T-helper 17 cell (primary cell): ENCODE measurements at places on chromosomes 2 and 18. TPM values are rescaled to one million over a fixed set of nuclear protein-coding genes. Genes with fewer than 3 reads are reported as not detected.

DNA sequence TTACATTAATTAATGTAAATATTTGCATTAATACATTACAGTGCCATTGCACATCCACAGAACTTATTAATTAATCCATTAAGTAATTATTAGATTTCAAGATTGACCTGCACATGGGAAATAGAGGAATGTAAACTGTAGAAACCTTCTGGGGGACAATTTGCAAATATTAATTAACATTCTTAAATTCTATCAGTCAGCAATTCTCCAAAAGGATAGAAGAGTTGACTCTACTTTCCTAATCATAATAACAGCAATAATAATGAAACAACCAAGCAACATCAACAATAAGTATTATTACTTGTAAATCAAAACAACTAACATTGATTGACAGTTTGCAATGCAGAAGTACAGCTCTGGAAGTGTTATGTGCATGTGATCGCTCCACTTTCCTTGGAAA lies 281.6 kb upstream of the CRIM1 start:
- H3K4me1 ChIP-seq, result no peaks in the 10 kb centered on the region
- no peaks in the 10 kb centered on the region for H3K36me3 ChIP-seq
- no peak for DNase-seq

GRCh38 chr2:18299423-18300212 lies 260.8 kb downstream of the RDH14 start:
- H3K4me3 ChIP-seq, result no peak overlapping the region
- no peak for DNase-seq
- no peak overlapping the region for H3K27ac ChIP-seq
- no peaks in the 10 kb centered on the region for H3K4me1 ChIP-seq
- H3K36me3 ChIP-seq, result no peaks in the 10 kb centered on the region
- H3K27me3 ChIP-seq, result no peaks in the 10 kb centered on the region

DNA sequence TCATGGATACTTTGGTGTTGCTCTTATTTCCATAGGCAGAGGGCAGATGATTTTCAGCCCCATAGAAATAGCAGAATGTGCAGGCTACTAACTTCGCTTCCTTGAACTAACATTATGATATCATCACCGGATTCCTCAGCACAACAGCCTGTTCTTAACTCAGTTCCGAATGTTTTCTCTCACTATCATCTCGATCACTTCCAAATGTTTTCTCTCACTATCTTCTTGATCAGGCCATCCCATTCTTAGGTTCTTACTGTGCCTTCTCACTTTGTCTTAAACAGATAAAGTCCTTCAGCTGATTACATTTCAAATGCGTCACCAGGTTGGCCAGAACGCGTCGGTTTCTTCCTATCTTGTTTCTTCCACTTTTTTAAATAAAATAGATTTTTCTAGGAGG lies 11.4 kb upstream of the MBD2 start:
- H3K27me3 ChIP-seq, result peaks cover 12% of the 10 kb centered on the region
- no peak for DNase-seq
- H3K4me3 ChIP-seq, result no peak overlapping the region
- no peak overlapping the region for H3K27ac ChIP-seq
- no peaks in the 10 kb centered on the region for H3K4me1 ChIP-seq

DNA sequence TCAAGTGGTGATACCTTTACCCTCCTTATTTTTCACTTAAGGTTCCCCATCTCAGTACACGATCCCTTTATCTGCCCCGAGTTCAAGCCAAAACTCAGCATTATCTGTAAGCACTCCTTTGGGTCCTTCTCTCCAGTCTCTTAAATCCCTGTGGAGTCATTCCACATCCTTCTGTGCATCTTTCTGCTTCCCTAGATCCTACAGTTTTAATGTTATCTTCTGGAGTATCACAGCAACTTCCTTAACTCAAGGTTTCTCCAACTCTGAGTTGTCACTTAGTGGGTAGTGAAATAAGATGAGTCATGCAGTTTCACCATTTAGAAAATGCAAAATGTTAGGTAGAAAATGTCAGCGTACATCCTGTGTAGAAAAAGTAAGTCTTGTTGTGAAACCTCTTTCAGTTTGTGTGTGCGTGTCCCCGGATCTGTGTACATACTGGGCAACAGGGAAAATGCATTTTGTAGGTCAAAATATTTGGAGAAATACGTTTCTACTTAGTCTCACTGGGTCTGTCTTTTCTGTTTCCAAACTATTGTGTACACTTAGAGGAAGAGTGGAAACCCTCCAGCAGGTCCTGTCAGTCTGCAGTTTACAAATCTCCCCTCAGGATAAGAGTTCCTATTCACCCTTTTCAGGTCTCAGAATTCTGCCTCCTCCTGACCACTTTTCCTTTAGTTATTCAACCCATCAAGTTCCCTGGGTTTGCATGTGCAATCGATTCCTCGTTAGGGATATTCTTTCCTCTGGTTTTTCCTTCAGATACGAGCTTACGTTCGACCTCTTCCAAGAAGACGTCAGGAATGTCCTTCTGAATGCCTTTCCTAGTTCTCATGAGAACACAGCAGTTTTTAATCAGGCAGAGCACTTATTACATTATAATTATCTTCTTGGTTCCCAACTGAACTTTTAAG lies 154.8 kb downstream of the TGIF1 start:
- no peak for DNase-seq
- no peaks in the 10 kb centered on the region for H3K27me3 ChIP-seq
- no peaks in the 10 kb centered on the region for H3K36me3 ChIP-seq

- no peak overlapping the region for H3K27ac ChIP-seq
- H3K4me3 ChIP-seq, result no peak overlapping the region
- H3K4me1 ChIP-seq, result peaks cover 10% of the 10 kb centered on the region
- no peak for DNase-seq
These were observed 7.7 kb upstream of the SNTG2 start for GRCh38 chr2:942775-943460.

ZNF385B gene
- not detected for total RNA-seq
